ENCODE measurements at places on chromosomes 11 and 22.

- no peak for DNase-seq
Observed at GRCh38 chr11:19598876-19599486, 113.7 kb upstream of the NAV2 start.

GRCh38 chr22:23514322-23515038, 65.6 kb downstream of the IGLL1 start:
- DNase-seq = no peak

- DNase-seq = no peak
Observed at GRCh38 chr11:63572026-63572688, 9.0 kb upstream of the PLAAT2 start.

GRCh38 chr11:9639985-9640384, 23.9 kb upstream of the SWAP70 start:
- DNase-seq = no peak

DNA sequence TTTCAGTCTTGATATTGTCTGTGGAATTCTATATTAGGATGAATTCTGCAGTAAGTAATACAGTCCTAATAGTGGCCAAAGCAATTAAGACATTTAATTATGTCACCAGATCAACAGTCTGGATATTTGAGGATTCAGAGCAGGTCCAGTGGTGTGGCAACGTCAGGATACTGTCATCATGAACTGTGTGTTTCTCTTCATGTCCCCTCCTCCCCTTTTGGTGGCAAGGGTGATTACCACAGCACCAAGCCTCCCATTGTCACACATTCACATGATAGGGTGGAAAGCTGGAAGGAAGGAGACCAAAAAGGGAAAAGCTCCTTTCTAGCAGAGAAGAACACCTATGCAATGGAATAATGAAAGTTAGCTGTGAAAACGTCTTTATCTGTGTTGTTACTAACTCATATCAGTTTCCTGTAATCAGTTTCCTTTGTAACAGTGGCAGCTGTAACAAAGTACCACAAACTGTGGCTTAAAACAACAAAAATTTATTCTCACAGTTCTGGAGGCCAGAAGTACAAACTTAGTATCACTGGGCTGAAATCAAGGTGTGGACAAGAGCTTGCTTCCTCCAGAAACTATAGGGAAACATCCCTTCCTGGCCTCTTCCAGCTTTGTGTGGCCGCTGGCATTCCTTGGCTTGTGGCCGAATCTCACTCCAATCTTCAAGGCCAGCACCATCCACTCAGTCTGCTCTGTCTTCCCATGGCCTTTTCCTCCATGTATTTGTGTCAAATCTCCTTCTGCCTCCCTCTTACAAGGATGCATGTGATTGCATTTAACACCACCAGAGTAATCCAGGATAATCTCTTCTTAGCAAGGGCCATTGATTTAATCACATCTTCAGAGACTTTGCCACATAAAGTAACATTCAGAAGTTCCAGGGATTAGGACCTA, 6.5 kb upstream of the RBM14 start:
- DNase-seq = no peak

DNA sequence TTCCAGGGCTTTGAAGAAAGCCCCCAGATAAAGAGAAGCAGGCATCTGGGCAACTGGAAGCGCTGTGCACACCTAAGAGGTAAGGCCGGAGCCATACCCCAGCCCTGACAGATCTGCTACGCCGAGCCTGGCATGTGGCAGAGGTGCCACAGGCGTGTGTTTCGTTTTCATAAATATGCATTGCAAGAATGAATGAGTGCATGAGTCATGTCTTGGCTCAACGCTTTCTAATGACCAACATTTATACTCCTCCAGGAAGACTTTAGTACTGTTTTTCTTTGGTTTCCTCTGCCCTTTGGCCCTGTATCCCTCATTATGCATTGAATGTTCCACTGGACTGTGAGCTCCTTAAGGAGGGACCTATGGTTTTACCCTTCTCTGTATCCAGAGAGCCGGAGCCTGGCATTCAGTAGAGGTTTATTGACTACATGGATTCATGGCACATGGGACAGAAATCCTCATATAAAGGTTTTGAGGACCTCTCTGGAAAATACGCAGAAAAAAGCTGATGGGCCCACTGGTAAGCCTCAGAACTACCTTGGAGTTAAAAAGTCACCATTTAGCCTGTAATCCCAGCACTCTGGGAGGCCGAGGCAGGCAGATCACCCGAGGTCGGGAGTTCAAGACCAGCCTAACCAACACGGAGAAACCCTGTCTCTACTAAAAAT, 38.9 kb upstream of the CSNK2A3 start:
- no peak for DNase-seq

- no peak for DNase-seq
Observed at GRCh38 chr11:76772100-76772782, 10.9 kb upstream of the TSKU start.

DNA sequence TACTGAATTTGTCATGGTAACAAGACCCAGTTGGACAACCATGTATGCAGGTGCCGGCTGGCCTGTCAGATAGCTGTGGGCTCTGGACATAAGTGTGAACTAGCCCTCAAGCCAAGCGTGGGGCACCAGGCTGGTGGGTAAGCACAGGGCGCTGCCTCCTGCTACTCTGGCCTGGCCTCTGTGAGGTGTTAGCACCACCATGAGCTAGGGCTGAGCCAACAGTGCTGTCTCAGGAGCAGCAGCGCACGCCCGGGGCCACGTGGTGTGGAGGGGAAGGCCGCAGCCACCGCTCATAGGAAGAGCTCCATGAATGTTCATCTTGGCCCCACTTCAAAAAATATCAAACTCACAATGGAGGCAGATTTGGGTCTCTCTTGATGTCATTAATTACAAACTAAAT, 35.3 kb upstream of the GNB1L start:
- DNase-seq = peak; percentile 34

GRCh38 chr11:31804312-31805036, 6.6 kb downstream of the PAX6 start:
- DNase-seq = no peak

- DNase-seq = no peak
Observed at GRCh38 chr11:133905677-133906156, 51.1 kb downstream of the IGSF9B start.

DNA sequence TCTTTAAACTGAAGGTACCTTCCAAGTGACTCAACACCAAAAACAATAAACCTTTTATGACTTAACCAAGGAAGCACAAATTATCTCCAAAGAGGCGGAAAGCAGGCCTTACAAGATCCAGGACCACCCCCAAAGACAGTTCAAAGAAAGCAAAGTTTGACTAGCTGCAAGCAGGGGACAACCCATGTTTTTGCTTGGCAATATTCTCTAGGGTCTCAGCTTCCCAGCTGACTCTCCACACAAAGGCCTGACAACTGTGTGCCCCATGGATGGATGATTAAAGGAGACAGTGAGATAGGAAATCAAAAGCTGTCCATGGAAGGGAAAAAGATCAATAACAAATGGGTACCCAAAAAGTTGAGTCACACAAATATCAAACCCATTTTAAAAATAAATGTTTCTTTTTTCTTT, 232.2 kb downstream of the DDX10 start:
- DNase-seq = no peak

DNA sequence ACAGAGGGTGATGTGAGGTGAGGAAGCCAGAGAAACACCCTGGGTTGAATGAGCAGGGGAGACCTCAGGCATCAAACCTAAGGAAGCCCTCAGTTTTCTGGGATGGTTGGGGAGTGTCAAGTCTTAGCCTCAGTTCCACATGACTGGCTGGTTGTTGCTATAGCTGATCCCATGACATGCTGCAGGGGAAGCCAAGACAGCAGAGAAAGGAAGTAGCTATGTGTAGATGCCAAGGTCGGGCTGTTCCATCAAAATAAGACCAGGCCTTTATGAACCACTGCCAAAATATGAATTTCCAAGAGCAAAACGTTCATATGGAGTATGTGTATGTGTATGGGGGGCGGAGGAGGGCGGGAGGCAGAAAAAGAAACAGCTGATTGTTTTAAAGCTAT, 11.6 kb downstream of the CD59 start:
- no peak for DNase-seq

GRCh38 chr11:43693731-43694130, 13.2 kb downstream of the HSD17B12 start:
- no peak for DNase-seq

- no peak for DNase-seq
Observed at GRCh38 chr22:36377022-36377631, 10.6 kb downstream of the MYH9 start.

- DNase-seq = no peak
Observed at GRCh38 chr11:62195945-62196344, 5.9 kb downstream of the SCGB1D1 start.

DNA sequence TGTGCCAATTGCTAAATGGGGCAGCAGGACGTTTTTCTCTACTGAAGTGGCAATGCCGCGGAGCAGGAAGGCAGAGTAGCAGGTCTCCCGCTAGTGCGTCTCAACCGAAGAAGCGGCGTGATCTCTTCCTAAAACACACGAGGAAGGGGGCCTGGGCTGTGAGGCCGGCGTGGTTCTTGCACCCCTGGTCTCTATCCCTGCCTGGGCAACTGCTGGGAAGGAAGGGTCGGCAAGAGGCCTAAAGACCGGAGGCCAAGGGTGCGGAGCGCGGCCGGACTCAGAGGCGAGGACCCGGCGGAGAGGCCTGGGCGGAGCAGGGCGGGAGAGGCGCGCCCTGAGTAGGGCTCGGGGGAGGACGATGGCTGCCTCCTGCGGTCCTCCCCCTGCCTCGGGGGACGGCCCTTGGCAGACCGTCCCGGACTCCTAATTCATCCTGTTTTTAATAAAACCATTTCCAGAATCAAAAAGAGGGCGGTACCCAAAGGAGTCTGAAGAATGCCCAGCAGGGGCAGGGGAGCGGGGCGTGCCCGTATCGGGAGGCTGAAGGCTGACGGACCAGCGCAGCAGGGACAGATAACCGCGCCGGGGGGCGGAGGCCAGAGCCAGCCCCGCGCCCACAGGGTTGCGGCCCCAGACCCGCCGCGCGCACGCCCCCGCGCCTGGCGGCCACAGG, 572 bp upstream of the APLP2 start:
- peak; percentile 43 for DNase-seq

DNA sequence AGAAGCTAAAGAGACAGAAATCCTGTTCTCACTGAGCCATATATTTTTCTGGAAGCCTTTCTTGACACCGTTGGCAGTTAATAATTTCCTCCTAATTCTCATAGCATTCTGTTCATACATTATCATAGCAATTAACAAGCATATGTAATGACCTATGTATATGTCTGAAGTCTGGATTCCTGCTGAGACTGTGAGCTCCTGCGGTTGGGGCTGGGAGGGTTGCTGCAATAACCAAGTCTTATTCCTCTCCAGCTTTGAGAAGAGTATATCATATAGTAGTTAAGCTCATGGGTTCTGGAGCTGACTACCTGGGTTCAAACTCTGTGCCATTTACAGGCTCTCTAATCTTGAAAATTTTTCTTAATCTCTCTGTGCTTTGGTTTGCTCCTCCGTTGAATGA, 175.2 kb downstream of the MAML2 start:
- DNase-seq = no peak

DNA sequence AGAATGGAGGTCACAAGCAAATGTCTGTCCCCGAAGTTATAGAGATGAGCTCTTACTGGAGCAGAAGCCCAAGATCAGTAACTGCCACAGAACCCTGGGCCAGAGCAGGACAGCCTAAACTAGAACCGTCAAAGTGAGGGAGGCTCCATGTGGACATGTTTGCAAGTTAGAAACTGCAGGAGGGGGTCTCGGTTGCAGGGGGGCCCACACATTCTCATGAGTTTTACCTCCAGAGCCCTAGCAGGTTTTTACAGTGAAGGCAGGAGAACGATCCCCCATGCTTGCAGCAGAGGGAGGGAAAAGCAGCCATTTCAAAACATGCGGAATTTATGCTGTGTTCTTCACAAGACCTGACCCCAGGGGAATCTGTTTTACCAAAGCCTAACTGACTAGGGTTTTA, 133.5 kb upstream of the B3GAT1 start:
- DNase-seq = no peak

- no peak for DNase-seq
Observed at GRCh38 chr11:57640068-57640800, 9.5 kb downstream of the YPEL4 start.

DNA sequence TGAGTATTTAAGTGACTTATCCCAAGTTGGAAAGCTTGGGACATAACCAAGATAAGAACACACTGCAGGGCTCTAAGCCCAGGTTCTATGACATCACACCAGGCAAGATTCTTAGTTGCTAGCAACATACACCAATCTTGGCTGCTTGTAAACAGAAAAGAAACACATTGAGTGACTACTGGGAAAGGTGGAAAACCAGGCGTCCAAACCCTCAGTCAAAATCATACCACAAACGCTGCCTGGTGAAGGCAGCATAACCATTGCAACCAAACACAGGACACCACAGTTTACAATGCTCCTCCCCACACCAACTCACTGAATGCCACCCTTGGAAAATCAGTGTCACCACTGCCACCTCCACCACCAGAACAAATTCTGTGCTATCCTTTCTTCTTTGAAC, 379.9 kb downstream of the TTC28 start:
- no peak for DNase-seq

GRCh38 chr11:93536101-93536861, 6.9 kb downstream of the SMCO4 start:
- DNase-seq = no peak

GRCh38 chr11:116052603-116053547, 548.7 kb upstream of the CADM1 start:
- DNase-seq = no peak

- no peak for DNase-seq
Observed at GRCh38 chr22:17748555-17749353, 25.5 kb downstream of the BID start.

GRCh38 chr11:122096272-122097112, 19.5 kb downstream of the BLID start:
- DNase-seq = no peak

- no peak for DNase-seq
Observed at GRCh38 chr11:74299015-74299414, 12.4 kb downstream of the P4HA3 start.

- no peak for DNase-seq
Observed at GRCh38 chr11:33652431-33652830, 48.2 kb downstream of the C11orf91 start.
